H1 (cell line): ENCODE measurements at places on chromosomes 12 and 14. TPM values are rescaled to one million over a fixed set of nuclear protein-coding genes. Genes with fewer than 3 reads are reported as not detected.

DNA sequence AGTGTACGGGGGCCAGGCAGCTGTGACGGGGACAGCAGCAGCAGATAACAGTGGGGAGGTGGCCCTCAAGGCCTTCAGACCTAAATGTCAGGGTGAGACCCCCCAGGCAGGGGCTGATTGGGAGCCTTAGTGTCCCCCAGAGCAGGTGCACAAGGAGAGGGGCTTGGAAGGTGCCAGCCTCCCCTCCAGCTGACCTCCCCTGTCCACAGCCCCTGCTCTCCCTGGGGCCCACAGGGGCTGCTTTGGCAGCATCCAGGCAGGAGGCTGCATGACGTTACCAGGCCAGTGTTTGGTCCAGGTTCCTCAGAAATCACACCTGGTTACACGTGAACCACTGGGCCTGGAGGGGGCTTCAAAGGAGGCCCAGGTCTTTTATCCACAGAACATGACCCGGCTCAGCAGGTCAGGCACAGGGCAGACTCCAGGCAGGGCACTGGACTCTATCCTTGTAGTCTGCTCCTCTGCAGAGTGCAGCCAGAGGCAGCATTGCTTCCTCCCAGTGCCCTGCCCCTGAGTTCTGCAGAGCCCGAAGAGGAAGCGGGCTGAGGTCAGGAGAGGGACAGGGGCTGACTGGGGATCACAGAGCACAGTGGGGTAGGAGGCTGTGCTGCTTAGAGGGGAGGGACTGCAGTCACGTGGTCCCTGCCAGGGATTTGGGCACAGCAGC, 2.6 kb upstream of the TRMT61A start:
- H3K4me3 ChIP-seq, result no peak overlapping the region
- H3K27me3 ChIP-seq, result peaks cover 14% of the 10 kb centered on the region
- H3K4me1 ChIP-seq, result peaks cover 16% of the 10 kb centered on the region
- no peak for DNase-seq
- no peaks in the 10 kb centered on the region for H3K36me3 ChIP-seq

DNA sequence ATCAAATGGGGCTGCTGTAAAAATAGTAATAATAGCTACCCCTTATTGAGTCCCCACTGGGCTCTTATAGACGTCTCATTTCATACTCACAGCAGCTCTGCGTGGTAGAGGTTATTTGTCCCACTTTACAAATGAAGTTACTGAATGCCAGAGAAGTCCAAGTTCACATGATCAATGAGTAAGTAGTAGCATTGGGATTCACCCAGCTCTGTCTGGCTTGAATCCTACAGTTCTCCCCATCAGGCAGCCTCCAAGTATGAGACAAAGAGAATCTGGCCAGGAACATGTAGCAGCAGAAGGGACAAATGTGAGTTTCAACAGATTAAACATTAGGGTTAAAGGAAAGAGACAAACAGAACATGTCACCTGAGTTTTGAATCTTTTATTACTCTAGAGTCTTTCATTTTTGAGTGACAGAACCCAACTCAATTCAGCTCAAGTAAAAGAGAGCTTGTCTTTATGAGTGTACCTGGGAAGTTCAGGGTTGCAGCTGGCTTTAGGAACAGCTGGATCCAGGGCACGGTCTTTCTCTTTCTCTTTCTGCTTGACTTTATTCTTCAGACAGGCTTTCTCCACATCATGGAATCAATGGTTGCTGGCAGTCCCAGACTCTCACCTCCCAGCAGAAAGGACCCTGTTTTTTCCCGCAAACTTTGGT, 64.1 kb upstream of the JDP2 start:
- no peak overlapping the region for H3K4me3 ChIP-seq
- no peaks in the 10 kb centered on the region for H3K4me1 ChIP-seq
- H3K27ac ChIP-seq, result no peak overlapping the region
- H3K36me3 ChIP-seq, result no peaks in the 10 kb centered on the region

DNA sequence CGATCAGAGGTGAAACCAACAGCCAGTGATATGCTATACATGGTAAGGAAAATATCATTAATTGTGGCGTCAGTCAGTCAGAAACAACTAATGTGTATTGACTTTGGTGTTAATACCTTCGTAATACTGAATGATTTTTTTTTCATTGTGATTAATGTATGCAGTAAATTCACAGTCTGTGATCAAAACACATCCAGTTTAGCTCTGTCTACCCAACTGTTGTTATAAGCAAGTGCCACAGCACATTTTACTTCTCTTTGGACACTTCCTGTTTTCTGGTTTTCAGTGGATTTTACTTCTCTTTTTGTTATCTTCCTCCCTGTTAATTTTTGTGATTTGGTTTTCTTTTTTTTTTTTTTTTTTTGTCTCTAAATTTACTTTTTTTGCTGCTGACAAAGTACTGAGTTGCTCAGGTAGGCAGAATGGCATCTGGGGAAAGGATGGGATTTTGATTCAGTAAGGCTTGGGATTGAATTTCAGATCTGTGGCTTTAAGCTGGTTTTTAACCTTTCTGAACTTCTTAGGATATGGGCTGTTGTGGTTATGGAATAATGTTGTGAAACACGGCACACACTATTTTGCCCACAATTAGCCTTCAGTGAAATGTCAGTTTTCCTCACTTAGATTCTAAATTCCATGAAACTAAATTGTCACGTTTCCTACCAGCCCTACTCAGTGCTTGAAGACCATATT, 604 bp downstream of the GLIPR1 start:
- H3K27me3 ChIP-seq, result no peaks in the 10 kb centered on the region
- H3K27ac ChIP-seq, result no peak overlapping the region
- DNase-seq, result no peak
- no peak overlapping the region for H3K4me3 ChIP-seq
- H3K4me1 ChIP-seq, result no peaks in the 10 kb centered on the region; the same call in 1 of the 2 replicates
- H3K36me3 ChIP-seq, result no peaks in the 10 kb centered on the region

DNA sequence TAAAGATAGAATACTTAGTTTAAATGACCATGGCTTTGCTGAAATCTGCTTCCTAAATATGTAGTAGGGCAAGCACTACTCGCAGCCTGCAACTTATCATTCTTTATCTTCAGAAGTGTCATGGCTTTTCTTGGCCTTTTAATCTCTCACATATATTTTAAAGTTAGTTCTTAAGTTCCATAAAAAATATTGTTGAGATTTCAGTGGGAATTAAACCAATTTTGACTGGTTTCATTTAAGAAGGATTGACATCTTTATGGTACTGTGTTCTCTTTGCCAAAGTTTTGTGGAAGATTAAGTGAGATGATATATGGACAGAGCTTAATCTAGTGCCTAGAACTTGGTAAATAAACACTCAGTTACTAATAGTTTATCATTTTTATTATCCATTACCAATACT, 56.7 kb downstream of the KIAA0586 start:
- DNase-seq, result no peak
- no peak overlapping the region for H3K27ac ChIP-seq
- no peaks in the 10 kb centered on the region for H3K4me1 ChIP-seq
- H3K36me3 ChIP-seq, result peaks cover 20% of the 10 kb centered on the region

DNA sequence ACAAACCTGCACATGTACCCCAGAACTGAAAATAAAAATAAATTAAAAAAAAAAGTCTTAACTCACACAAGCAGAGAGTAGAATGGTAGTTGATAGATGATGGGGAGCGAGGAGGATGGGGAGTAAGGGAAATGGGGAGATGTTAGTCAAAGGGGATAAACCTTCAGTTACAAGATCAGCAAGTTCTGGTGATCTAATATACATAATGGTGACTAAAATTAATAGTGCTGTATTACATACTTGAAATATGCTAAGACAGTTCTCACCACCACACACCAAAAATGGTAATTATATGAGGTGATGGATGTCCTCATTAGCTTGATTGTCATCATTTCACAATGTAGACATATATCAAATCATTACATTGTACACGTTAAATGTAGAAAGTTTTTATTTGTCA, 3.2 kb upstream of the C12orf42 start:
- H3K36me3 ChIP-seq, result no peaks in the 10 kb centered on the region
- no peak overlapping the region for H3K27ac ChIP-seq
- H3K4me3 ChIP-seq, result no peak overlapping the region

- H3K27me3 ChIP-seq, result no peaks in the 10 kb centered on the region
- no peak overlapping the region for H3K27ac ChIP-seq
- no peaks in the 10 kb centered on the region for H3K4me1 ChIP-seq
- DNase-seq, result no peak
- H3K4me3 ChIP-seq, result no peak overlapping the region
- no peaks in the 10 kb centered on the region for H3K36me3 ChIP-seq
Observed at GRCh38 chr12:102800565-102800964, 116.5 kb downstream of the PAH start.

GRCh38 chr12:14999021-14999694, 26.3 kb downstream of the PDE6H start:
- H3K27me3 ChIP-seq, result no peaks in the 10 kb centered on the region
- no peak for DNase-seq
- H3K36me3 ChIP-seq, result no peaks in the 10 kb centered on the region
- H3K27ac ChIP-seq, result no peak overlapping the region
- no peak overlapping the region for H3K4me3 ChIP-seq

DNA sequence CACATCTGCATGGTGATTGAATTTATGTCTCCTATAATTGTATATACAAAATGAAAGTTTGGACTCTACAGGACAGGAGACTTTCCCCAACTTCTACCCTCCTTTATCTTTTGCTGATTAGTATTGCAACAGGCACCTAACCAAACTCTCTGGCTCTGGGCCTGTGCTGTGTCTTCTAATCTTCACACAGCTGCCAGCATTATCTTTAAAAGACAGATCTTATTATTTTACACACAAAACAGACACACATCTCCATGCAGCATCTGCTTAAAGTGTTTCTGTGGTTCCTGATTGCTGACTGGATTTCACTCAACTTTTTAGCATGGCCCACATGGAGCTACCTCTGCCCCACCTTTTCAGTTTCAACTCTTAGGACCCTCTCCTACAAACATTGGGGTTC, 154.9 kb upstream of the PELI2 start:
- H3K27me3 ChIP-seq, result no peaks in the 10 kb centered on the region
- H3K36me3 ChIP-seq, result no peaks in the 10 kb centered on the region
- no peak overlapping the region for H3K4me3 ChIP-seq
- H3K4me1 ChIP-seq, result no peaks in the 10 kb centered on the region
- DNase-seq, result no peak

DNA sequence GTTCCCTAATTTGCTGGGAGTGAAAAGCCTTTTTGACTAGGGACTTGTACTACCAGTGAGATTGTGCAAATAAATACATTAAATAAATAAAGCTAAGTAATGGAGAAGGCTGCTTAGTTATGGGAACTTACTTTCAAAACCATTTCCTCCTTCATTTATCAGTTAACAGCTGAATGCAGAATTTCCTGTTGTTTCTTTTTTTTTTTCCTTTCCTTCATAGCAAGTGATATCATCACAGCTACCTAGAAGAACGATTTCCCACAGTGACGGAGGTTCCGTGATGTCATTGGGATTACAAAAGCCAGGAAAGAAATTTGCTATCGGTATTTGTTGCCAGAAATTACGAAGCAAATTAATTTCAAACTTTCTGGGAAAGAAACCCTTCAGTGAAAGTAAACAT, 42.1 kb upstream of the SOCS2 start:
- no peaks in the 10 kb centered on the region for H3K4me1 ChIP-seq
- H3K4me3 ChIP-seq, result no peak overlapping the region
- no peak for DNase-seq

DNA sequence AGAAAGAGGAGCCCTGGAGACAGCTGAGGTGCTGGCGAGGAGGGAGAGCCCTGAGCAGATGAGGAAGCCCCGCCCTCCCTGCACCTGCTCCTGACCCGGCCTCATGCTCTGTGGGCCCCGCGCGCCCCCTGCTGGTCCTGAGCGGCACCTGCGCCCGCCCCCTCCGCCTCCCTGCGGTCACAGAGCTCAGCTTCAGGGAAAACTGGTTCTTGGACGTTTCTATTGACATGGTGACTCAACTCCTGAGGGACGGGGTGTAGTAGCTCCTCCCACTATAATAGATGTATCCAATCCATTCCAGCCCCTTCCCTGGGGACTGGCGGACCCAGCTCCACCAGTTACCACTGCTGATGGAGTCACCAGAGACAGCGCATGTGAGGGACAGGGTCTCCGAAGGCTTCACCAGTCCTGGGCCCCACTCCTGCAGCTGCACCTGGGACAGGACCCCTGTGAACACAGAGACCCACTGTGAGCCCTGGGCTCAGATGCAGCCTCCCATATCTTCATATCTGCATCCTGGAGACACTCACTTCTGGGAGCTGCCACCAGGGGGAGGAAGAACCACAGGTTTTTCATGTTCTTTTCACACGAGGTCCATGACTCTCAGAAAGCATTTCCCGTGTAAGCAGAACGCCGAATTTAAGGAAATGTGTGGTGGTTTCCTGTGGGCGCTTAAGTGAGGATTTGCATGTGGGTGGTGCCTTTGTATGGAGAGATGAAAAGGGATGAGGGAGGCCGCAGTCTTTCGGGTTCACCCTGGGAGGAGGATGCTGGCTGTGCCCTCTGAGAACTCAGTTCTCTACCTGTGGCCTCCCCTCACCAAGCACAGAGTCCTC, 1346.4 kb downstream of the TMEM121 start:
- H3K27ac ChIP-seq, result no peak overlapping the region
- no peak for DNase-seq
- no peaks in the 10 kb centered on the region for H3K4me1 ChIP-seq
- H3K4me3 ChIP-seq, result no peak overlapping the region
- no peaks in the 10 kb centered on the region for H3K36me3 ChIP-seq

DNA sequence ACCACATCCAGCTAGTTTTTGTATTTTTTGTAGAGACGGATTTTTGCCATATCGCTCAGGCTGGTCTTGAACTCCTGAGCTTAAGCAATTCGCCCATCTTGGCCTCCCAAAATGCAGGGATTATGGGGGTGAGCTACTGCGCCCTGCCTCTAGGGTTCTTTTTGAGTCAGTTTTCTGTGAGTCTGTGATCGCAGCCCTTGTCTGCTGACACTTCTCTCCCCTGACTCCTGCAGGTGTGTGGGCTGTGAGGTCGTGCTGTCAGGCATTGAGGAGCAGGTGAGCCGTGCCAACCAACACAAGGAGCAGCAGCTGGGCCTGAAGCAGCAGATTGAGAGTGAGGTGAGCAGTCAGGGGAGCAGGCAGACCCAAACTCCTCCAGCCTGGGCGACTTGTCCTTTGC, 6.3 kb downstream of the COPS7A start:
- H3K27ac ChIP-seq, result no peak overlapping the region
- H3K4me3 ChIP-seq, result no peak overlapping the region
- no peaks in the 10 kb centered on the region for H3K4me1 ChIP-seq
- H3K36me3 ChIP-seq, result peaks cover 33% of the 10 kb centered on the region
- no peaks in the 10 kb centered on the region for H3K27me3 ChIP-seq

GRCh38 chr14:89407856-89408255, 9.2 kb downstream of the FOXN3 start:
- peaks cover 30% of the 10 kb centered on the region for H3K36me3 ChIP-seq
- no peak overlapping the region for H3K4me3 ChIP-seq
- no peak overlapping the region for H3K27ac ChIP-seq
- H3K4me1 ChIP-seq, result peaks cover 12% of the 10 kb centered on the region
- no peaks in the 10 kb centered on the region for H3K27me3 ChIP-seq

DNA sequence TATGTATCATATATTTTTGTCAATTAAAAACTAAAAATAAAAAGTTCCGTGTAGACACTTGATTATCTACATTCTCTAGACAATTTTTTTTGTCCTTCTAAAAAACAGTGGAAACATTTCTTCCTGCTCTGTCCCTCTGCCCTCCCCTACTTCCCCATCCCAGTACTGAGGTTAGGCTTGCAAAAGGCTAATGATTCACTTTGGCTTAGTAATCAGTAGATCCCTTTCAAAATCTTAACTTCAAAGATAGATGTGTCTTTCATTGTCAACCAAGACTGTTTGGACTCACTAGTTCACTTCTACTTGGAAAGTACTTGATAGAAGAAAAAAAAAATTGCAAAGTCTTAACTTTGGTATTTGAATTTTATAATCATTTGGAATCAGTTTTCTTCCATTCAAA, 3.8 kb downstream of the SETD3 start:
- H3K4me1 ChIP-seq, result no peaks in the 10 kb centered on the region; the same call in none of the 2 replicates
- H3K27ac ChIP-seq, result no peak overlapping the region
- no peak for DNase-seq

Gene CD27
- 0.28 TPM in 1 of 2 replicates, not detected in the other for total RNA-seq

Gene TMTC1
- total RNA-seq, result 19.8 and 20.8 TPM in 2 replicates

Gene SOAT2
- not detected in 2 replicates for total RNA-seq

Gene SPX
- total RNA-seq, result 0.29 and 1.3 TPM in 2 replicates

Gene SLC10A1
- total RNA-seq, result not detected in 2 replicates
